ENCODE measurements at places on chromosomes 12 and 14.

DNA sequence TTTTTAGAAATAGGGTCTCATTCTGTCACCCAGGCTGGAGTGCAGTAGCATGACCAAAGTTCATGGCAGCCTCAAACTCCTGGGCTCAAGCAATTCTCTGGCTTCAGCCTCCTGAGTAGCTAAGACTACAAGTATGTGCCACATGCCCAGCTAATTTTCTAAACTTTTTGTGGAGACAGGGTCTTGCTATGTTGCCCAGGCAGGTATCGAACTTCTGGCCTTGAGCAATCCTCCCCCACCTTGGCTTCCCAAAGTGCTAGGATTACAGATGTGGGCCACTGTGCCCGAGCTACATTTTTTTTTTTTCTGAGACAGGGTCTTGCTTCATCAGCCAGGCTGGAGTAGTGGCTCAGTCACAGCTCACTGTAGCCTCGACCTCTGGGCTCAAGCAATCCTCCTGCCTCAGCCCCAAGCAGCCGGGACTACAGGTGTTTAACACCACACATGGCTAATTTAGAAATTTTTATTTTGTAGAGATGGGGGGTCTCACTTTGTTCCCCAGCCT, 7.1 kb downstream of the PPP4R3A start:
- DNase-seq: no peak

DNA sequence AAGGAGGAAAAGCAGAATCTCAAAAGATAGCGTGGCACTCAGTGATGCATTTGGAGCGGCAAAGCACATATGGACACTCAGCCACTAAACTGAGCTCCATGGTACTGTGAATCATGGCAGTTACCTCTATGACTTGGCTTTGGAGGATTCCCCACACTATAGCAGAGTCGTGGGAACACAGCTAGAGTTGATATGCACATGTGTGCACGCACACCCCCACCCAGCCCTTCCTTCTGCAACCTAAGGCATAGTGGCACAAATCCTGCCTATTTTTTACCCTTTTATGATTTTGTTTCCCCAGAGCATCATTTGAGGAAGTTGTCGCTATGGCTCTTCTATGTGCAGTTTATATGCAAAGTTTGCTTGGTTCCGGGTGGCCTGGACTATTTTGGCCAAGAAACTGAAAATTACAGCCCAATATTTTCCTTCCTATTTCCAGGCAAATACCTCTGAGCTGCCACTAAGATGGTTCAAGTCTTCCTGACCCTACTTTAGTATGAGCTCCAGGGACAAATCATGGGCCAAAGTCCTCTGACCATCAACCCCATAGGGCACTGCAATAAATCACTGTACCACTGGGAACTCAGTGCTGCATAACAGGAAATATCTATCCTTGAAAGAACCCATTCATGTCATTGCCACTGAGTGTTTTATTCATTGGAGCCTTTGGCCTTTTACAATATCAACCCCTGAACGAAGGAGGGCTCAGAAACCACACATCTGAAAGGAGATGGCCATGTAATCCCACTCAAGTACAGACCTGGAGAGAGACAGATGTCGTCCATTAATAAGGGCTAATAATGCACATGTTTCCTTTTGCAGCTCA, 177.5 kb downstream of the EGLN3 start:
- DNase-seq: no peak

DNA sequence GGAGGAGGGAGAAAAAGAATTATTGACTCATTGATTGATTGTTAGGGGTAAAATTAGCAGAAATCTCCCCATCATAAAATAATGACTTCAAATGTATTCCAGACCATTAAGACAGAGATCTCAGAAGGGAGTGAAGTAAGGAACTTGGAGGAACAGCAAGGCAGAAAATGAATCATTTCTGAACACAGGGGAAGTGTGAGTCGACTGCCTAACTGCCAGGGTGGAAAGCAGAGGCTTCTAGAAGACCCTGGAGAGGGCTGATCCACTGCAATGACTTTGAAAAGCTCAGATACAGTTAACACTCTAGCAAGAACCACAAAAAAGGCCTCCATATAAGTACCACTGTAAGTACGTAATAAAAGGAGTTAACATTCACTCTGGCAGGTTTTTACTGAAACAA, 9.7 kb downstream of the GLTP start:
- DNase-seq: no peak

GRCh38 chr12:111085096-111085495, 164.7 kb upstream of the MYL2 start:
- DNase-seq: no peak

DNA sequence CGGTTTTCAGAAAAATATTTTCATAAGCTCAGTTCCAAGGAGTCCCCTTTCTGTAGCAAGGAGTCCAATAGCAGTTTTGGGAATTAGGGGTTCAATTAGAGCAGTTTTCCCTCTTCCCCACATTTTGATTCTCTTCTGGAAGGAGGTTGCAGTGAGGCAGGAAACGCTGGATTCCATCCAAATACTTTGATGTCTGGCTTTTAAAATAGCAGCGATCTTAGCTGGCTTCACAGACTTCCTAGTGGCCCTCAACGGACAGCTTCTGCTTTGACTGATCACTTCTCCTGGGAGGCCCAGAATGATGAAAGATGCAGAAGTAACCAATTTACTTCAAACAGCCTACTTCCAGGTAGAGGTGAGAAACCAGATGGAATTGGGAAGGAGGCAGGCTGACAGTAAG, 63.1 kb downstream of the C12orf75 start:
- DNase-seq: no peak

DNA sequence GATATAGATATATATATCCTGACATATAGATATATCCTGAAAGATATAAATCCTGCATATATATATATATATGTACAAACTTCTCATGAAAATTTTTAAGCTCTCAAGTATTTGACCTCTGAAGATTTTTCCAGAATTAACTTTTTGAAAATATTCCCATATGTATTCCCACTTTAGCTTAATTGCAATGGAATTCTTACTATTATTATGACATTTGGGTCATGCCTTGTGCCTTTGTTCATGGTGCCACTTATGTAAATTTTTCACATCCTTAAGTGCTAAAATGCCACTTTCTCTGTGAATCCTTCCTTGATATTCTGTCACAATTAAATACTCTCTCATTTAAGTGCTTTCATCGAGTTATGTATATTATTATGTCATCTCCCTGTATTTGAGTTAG, 398.2 kb upstream of the SEL1L start:
- DNase-seq: no peak

DNA sequence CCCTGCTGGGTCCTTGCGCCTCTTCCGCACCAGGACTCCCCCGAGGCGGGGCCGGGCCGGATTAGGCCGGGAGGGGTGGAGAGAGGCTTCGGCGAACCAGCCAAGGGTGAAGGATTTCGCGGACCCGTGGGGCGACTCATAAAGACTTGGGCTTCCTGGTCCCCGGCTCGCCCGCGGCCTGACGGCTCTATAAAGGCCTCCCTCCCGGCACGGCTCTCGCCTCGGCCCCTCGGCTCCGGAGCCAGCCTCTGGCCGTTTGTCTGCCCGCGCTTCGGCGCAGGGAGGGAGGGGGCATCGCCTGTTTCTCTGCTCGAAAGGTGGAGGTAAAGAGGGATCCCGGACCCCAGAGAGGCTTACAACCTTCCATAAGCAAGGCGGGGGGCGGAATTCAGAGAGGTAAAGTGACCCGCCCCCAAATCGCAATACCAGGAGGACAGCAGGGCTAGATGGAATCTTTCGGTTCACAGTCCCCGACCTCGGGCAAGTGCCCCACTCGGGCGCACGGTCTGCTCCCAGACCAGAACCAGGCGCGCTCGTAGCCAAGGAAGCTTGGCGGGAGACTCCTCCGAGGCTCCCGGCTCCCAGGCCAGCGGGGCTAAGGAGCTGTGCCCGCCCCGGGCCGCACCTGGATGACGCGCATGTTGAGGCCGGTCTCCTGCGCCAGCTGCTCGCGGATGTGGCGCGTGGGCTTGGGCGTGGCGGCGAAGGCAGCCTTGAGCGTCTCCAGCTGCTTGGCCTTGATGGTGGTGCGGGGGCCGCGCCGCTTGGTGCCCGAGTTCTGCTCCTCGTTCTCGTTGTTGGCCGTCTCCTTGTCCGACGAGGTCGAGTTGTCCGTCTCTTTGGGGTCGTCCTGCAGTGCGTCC, 3.9 kb downstream of the LHX5 start:
- DNase-seq: no peak

- DNase-seq: no peak
These were observed 6.4 kb upstream of the ADSS1 start for GRCh38 chr14:104717646-104718045.

DNA sequence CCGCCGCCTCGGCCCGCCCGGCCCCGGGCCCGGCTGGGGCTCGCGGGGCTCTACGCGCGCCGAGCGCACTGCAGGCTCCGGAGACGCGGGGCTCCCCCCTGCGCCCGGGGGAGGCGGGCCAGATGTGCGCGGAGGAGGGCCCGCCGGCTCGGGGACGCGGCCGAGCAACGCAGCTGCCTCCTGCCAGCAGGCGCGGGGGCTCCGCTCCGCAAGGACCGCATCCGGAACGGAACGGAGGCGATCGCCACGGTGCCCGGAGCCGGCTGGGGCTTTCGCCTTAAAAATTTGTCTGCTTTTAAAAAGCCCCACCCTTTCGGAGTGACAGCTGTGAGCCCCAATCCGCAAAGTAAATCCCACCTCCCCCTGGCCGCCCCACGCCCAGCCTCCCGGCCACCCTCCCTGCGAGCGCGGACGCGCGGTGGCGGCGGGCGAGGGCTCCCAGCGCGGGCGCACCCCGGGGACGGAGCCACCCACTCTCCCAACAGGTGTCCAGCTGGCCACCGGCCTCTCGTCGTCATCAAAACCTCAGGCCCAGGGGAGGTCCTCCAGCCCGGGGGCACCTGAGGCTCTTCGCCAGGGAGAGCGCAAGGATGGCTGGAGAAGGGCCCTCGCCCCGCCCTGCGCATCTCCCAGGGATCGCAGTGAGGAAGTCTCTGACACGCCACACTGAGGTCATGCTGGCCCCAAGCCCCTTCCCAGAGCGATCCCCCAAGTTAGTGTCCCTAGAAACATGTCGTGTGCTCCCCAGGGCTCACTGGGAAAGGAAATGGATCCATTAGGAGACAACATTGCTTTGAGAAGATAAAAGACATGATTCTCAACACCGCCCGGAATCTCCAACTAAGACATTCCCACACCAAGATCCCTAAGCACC, at the start of gene TMEM132D:
TSS of gene TMEM132D (minus strand) at position 70 of the 874 bp plus-strand sequence.
- no peak for DNase-seq

- no peak for DNase-seq
These were observed 120.4 kb downstream of the HMGA2 start for GRCh38 chr12:65944637-65945036.

DNA sequence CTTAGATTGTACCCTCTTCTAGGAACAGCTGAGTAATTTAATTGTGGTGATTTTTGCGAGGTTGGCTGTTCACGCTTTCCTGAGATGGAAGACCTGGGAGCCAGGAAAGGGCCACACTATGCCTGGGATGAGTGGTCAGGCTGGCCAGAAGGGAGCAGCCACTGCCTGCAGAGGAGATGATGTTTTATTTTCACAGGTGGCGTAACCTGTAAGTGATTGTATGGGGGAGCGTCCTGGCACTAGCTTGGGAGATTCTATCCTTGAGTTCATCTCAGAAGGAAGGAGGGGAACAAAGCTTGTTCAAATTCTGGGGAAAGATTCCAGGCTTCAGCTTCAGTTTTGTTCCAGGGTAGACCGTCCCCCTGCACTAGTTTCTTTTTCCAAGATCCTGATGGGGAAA, 1.2 kb downstream of the RPH3A start:
- DNase-seq: no peak

DNA sequence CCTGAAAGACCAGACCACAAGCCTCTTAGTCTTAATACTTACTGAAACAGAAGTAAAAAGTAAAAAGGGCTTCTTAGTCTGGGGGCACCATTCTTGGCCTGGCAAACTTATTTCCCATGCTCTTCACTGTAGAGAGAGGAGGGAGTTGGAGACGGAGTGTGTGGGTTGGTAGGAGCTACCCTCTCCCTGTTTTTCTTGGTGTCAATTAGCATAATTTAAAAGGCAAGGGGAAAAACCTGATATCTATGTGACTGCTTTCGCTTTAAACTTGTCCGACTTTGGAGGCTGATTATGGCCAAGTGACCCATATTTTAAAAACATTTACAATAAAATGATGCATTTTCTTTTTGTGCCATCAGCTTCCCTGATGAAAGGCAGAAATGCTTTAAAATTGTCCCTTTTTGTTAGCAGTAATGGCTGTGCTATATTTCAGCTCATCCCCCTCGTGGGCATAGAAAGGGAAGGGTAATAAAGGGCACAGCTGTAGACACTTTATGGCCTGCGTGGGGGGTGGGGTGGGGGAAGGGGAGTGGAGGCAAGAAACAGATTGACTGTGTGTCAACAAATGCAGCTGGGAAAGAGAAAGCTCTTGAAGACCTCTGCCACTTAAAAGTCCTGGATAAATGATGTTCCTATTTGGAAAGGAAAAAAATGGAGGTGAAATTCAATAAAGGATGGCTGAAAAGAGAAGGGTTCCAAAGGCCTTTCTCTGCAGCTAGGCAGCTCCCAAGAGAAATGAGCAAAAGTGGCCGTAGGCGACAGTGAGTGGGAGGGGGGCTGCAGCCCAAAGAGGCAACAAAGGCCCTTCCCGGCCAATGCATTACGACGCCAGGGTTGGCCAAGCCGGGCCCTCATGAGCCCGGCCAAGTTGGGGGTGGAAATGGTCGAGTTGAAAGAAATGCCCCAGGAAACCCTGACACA, 57.5 kb upstream of the TMEM263 start:
- no peak for DNase-seq

GRCh38 chr12:107320929-107321631, 227.7 kb upstream of the CRY1 start:
- no peak for DNase-seq

- no peak for DNase-seq
These were observed 24.3 kb upstream of the TMEM106C start for GRCh38 chr12:47939009-47939601.

- DNase-seq: no peak
These were observed 503.5 kb downstream of the LRFN5 start for GRCh38 chr14:42110167-42110566.

- DNase-seq: no peak
These were observed 5.9 kb upstream of the CLEC4E start for GRCh38 chr12:8546591-8546990.

GRCh38 chr14:35818346-35819115, 7.6 kb upstream of the BRMS1L start:
- no peak for DNase-seq

- no peak for DNase-seq
These were observed 72.8 kb upstream of the IFNG-AS1 start for GRCh38 chr12:67916266-67916970.

- DNase-seq: peak; percentile 56
These were observed 68.2 kb upstream of the BDKRB2 start for GRCh38 chr14:96136371-96137005.

- DNase-seq: no peak
These were observed 85.9 kb downstream of the PTGER2 start for GRCh38 chr14:52399921-52400595.

GRCh38 chr12:117060246-117060928, 38.8 kb downstream of the TESC start:
- no peak for DNase-seq

GRCh38 chr12:8038659-8039114, 6.2 kb downstream of the FOXJ2 start:
- no peak for DNase-seq
